ENCODE measurements at places on chromosomes 12 and 14.

DNA sequence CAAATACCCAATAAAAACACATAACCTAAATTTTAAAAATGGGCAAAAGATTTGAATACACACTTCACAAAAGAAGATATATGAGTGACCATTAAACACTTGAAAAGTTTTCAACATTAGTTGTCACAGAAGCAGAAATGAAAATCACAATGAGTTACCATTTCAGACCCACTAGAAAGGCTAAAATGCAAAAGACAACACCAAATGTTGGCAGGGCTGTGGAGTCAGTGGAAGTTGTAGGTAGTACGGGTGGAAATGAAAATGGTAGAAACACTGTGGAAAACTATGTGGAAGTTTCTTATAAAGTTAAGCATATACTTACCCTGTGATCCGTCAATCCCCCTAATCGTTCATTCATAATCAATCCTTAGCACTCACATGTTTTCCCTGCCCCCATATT, 61.8 kb downstream of the SLC38A4 start:
- DNase-seq = no peak

GRCh38 chr12:6250343-6250742, 50.1 kb downstream of the CD9 start:
- DNase-seq = no peak

- no peak for DNase-seq
Measured at GRCh38 chr14:69989622-69990021, 110.4 kb downstream of the SMOC1 start.

- DNase-seq = no peak
Measured at GRCh38 chr14:85399186-85399585, 130.8 kb upstream of the FLRT2 start.

DNA sequence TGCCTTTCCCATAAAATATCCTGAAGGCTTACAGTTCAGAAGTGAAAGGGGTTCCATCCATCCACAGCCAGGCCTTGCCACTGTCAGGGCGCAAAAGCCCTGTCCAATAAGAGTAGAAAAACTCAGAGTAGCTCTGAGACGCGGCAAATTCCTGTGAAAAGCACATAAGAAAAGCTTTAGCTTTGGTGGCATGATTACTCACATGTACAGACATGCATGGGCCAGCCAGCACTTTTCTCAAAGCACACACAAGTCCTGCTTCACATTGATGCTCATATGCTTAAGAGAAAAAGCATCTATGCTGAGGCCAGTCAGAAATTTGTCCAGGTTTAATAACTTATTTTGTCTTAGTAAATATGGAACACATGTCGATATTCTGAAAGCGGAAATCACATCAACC, 25.5 kb downstream of the CLEC1A start:
- no peak for DNase-seq

DNA sequence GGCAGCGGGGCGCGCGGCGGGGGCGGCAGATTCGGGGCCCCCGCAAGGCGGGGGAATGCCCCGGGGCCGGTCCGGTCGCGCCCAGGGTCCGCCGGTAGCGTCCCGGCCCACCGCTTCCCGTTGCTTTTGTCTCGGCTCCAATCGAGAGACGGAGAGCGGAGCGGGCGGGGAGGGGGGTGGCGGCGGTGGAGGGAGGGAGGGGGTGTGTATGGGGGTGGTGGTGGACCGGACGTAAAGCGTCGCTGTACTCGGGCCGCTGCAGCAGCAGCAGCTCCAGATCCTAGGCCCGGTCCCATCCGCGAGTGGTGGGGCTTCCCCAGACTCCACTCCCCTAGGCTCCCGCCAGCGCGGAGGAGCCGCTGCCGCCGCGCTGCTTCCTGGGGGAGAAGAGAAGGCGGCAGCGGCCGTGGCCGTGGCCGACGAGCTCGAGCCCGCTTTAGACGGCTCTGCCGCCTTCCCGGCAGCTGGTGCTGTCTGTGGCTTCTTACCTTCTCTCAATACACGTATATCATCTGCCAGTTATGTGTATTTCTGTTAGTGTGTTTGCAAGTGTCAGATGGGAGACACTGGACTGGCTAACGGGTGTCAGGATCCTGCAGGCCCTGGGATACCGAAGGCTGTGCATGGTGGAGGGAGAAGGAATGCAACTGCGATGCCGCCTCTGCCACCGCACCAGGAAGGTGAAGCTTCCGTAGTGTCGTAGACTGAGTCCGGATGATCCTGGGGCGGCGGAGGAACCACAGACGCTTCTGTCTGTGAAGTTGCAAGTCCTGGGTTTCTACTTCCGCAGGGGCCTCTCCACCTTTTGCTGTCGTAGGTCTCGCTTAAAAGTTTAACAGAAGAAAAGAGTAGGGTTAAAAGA, 508 bp downstream of the CNOT2 start:
- peak; percentile 23 for DNase-seq

DNA sequence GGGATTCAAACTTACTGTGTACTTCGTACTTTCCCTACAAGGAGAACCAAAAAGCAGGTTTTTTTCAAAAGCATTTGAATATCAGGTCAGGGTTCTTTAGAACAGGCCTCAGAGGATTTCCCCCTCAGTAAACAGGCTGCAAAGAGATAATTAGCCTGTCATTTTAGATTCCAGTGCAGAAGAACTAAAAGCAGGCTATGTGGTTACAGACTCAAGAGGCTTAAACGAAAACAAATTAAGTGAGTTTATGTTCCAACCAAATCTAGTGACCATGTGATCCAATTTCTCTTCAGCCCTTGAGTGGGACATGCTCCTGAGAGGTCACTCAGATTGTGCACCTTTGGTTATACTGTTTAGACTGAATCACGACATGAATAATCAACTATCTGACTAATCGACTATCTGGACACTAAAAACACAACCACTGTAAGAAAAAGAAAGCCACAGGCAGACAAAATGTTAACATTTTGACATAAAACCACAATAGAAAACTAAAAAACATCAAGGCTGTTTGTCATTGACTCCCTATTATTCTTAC, 4.5 kb downstream of the TMED8 start:
- DNase-seq = no peak

Measured in urinary bladder (tissue), 4 donors.